Psoas muscle (tissue), 8 donors: ENCODE measurements at places on chromosomes 2 and 18.

DNA sequence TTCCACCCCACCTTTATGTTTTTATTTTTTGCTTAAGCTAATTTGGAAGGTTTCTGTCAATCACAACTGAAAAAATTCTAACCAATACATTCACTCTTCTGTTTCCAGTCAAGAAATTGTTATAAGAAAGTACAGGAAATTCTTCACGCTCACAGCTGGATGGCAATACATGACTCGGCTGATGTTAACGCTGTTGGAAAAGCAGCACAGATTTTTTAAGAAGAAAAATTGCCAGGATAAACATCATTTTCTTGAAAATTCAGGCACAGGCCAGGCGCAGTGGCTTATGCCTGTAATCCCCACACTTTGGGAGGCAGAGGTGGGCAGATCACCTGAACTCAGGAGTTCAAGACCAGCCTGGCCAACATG is 46.1 kb downstream of the STPG4 start:
- no peak for DNase-seq

DNA sequence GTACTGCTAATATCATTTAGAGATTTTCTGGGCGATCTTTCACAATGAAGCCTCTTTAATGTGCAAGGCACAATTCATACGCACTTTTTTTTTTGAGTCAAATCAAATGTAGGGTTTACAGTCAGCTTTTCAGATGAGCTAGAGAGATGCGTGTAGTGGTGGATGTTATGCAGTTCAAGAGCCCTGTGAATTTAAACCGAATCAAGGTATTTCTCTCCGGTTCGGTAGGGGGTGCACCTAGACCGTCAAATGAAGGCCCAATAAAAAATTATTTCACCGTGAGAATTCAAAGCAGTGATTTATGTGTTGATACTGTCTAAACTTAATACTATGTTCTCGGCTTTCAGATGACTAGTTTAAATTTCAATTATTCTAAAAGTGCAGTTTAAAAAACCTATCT is 1.1 kb downstream of the PTH2R start:
- no peak for DNase-seq

DNA sequence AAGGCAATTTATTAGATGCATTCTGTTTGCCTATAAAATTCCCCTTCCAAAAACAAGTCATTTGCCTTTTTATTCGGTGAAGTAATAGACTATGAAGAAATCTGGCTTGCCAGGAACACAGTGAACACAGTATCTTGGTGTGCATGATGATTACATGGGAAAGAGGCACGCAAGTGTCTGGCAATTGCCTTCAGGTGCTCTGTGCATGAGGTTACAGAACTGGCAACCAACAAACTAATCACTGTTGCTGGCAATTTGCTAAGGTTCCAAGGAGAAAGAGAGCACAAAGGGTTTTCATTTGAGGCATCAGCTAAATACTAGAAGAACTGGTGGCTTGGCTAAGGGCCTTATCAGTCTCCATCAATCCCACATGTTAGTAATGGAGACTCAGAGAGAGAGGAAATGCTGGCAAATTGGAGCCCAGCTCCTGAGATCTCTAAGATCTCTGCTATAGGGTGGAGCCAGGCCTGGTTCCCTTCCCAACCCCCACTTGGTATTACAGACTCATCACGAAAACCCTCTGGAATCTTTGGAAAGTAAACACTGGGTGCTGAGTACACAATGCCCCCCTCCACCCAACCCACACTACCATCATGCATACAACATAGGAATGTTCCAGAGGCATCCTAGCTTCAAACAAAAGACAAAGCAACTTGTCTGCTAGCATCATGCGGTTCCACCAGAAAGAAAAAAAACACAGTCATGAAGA is 10.4 kb downstream of the RNF152 start:
- DNase-seq, result no peak

- no peak for DNase-seq
These were observed 104.8 kb downstream of the POLR1A start for GRCh38 chr2:86000938-86001312.

- no peak for DNase-seq
These were observed 985.0 kb downstream of the DPP10 start for GRCh38 chr2:115427436-115427835.

GRCh38 chr18:27377251-27377650 is 192.1 kb upstream of the CHST9 start:
- DNase-seq, result no peak

DNA sequence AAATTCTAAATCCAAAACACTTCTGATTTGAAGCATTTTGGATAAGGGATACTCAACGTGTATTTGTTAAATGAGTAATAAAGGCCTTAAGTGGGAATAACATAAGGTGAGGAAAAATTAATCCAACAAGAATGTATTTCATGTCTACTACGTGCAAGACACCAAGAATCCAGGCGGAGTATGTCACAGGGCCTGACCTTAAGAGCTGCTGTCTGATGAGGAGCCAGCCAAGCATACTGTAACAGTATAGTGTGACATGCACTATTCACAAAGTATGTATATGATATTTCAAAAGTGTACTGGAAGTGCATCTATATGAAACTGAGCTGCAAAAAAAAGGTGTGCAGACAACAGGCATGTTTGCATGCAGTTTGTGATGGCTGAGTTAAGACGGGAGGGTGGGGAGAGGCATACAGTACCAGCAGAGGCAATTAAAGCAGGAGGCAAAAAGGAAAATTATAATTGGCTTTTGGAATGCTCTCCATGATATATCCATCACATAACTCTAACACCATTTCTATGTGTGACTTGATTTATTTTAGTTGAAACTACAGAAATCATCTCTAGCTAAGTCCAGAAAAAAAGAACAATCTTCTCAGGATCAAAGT is 18.2 kb downstream of the IWS1 start:
- no peak for DNase-seq

DNA sequence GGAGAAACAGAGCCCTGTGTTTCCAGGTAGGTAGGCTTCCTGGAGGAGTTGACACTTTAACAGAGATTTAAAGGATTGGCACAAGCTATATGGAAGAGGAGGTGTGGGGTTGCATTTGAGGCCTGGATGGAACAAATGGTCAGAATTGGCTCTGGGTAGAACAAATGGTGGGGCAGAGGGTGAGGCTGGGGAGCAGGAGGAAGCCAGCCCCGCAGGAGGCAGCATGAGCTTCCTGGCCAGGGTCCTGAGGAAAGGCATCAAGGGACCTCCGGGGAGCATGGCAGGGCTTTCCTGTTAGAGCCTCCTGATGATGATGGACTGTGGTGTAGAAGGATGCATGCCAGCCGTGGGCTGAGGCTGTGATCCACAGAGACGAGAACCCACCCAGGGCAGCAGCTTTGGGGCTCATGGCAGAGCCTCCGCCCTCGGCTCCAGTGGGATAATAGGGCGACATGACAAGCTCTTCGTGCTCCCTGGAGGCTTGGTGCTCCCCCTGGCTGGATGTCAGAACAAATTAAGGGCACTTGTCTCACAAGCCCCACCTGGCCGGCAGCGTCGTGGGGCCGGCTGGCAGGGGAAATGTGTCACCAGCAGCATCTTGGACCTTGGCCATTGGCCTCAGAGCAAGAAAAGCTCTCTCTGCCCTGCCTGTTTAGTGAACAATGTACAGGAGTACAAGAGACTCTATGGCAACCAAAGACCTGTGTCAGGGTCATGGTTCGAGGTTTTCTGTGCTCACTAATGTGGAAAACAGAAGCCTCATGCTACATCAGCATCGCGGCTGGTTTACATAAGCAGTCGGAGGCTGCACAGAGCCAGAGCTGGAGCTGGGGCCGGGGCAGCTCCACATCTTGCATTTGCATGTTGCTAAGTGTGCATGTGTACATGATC is 153.5 kb downstream of the MYCN start:
- no peak for DNase-seq

GRCh38 chr2:24400207-24400907 is 40.0 kb upstream of the ITSN2 start:
- no peak for DNase-seq

DNA sequence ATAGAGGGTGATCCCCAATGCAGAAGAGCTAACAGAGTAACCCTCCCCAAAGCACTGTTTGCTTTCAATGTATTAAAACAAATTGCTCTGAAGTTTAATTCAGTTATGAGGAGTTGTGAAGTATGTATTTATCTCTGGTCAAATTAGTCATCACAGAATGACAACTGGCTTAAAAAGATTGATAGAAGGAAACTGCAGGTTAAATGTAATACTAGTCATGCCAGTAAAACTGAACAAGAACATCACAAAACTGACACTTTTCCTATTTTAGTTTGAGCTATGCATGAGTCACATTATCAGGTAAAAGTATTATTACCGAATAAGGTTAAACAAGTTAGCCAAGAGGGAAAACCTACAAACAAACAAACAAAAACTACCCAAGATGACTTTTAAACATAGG is 99.0 kb upstream of the ACVR1C start:
- DNase-seq, result no peak

- DNase-seq, result no peak
These were observed 44.0 kb downstream of the GYPC start for GRCh38 chr2:126699716-126700581.

- DNase-seq, result no peak
These were observed 298.6 kb upstream of the FAM98A start for GRCh38 chr2:33897741-33898140.

DNA sequence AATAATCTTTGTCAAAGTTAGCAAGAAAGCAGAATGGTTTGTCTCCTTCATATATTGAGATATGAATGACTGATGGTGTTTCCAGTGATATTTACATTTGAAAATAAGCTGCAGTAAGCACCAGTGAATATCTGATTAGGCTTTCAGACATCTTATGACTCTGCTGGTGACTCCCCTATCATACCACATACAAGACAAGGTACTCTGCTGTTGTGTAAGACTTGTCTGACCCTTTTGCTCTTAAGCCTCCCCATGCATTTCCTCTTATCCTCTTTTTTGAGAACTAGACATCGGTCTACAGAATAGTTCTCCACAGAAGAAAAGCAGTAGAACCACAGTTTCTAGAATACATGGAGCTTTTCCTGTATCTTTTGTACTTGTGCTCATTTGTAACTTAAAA is 9.3 kb downstream of the POLI start:
- DNase-seq, result no peak

DNA sequence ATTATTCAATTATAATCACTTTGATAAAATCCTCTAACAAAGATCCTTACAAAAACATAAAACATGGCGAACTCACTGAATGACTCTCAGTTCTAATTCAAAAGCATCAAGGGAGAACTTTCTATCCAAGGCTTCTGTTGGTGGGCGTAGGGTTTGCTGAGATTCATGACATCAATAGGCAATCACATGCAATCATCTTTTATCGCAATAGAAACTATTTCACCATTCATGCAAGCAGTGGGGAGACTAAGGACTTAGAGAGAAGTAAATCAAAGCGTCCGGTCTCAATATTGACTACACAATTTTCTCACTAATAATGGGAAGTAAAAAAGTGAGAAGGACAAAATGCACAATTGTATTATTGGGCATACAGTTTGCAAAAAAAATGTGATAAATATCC is 168.7 kb downstream of the SCG2 start:
- DNase-seq, result no peak

GRCh38 chr2:131126436-131126835 is 21.3 kb downstream of the PLEKHB2 start:
- DNase-seq, result no peak

DNA sequence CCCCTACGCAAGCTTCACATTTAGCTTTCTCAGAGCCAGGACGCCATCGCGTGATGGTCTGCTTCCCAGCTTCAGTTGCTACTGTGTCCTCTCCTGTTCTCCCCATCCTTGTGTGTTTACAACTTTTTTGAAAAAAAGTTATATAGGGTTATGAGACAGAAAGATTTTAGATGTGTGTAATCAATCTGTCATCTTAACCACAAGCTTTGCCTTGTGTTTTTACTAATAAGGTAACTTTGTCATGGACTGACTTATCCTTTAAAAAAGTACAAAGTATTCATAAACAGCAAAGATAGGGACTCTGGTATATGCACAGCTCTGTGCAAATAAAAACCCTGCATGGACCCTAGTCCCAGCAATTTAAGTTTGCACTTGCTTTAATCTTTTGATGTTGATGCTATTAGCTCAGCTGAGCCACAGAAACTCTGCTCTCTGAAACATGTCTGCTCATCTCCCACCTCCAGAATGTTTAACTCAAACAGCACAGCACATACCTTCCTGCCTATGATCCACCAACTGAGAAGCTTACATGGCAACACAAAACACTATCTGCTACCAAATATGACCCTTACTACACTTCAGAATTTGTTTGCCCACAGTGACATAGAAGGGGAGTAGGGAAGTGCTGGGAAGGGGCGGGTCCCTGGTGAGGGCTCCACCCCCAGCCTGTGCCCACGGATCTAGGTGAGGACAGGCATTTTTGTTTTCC is 42.7 kb downstream of the SAP130 start:
- no peak for DNase-seq

- DNase-seq, result no peak
These were observed 71.6 kb upstream of the ATG16L1 start for GRCh38 chr2:233179848-233180366.

DNA sequence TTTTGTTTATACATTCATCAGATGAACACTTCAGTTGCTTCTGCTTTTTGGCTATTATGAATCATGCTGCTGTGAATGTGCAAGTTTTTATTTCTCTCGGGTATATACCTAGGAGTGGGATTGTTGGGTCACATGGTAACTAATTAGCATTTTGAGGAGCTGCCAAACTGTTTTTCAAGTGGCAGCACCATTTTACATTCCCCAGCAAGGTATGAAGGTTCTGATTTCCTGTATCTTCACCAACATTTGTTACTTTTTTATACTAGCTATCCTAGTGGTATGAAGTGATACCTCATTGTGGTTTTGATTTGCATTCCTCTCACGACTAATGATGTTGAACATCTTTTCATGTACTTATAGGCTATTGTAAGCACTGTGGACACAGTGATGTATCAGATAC is 53.9 kb downstream of the DYNC1I2 start:
- no peak for DNase-seq

- DNase-seq, result no peak
These were observed 22.9 kb upstream of the NARS1 start for GRCh38 chr18:57644540-57644939.

- DNase-seq, result no peak
These were observed 8.6 kb upstream of the RPL37A start for GRCh38 chr2:216490061-216490460.

DNA sequence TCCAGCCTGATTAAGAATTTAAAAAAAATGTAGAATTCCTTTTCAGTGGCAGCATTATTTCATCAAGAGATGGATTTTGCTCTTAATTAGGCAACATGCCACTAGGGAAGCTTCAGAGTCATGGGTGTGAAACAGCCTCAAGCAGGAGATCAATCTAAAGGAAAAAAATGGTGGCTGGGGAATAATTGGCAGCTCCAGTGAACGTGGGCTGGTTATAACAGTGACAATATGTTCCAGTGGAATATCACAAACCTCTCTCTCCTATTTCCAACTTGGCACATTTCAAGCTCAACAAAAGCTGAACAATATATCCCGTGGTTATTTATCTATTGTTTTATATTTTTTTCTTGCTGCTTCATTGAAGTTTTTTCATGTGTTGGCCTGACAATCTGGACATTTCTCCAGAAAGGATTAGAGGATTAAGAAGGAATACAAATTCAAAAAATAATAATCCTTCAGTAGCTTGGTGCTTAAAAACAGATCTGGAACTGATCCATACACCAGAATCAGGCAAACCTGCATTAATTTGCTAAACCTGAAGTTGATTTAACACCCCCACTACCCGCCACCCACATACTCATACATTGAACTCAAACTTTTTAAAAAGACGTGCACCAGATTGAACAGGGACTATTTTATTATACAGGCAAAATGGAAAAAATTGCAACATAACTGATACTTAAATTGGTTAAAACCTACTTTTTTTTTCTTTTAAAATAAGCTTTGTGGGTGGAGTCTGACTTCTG is 255.9 kb upstream of the SPRED2 start:
- DNase-seq, result no peak

- DNase-seq, result no peak
These were observed 11.2 kb upstream of the GYPC start for GRCh38 chr2:126644630-126645191.
